CMK (cell line): ENCODE measurements at places on chromosomes 1 and 21.

DNA sequence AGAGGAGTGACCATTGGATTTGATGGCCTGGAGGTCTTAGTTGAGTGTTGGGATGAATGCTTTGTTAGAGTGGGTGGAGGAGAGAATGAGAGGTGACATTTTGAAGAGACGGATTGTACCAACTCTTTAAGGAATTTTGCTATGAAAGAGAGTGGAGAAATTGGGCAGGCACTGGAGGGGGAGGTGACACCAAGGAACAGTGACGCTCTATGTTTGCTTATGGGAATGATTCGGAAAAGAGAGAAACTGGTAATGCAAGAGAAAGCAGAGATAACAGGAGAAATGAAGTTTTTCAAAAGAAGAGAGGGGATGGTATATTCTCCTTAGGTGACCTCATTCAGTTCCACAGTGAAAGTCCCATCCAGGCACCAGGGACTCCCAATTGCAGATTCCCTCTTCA lies 24.5 kb upstream of the PADI2 start:
- DNase-seq, result no peak

DNA sequence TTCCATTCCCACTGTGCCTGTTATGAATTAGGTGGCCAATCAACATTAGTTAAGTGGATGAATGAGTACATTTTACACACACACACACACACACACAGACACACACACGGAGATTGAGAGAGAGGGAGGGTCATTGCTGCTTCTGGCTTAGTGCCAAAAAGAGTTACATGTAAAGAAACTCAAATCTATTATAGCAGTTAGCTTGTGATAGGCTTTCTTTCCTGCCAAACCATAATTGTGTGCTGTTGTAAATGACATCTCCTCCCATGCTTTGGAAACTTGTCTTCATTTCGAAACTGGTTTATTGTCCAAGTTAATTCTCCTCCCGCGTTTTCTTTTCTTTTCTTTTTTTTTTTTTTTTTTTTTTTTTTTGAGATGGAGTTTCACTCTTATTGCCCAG lies 1.4 kb upstream of the MT1HL1 start:
- DNase-seq, result no peak

- no peak for DNase-seq
Measured at GRCh38 chr1:248757784-248758195, 2.2 kb upstream of the LYPD8 start.

DNA sequence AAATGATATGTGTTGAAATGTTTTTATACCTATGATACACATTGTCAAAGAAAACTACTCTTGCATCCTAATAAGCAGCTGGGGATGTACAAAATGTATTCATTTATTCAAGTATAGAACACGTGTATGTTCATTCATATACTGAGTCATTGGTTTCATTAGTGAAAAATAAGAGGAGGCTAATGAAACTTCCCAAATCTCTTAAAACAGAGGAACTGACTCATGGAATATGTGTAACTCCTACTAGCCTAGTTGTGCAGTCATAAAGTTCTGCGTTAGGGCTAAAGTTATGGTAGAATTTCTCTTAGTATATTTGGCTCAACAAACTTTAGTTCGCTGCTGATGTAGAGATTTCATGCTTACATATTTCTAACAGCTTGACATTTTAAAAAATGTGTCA lies 441.6 kb downstream of the NCAM2 start:
- DNase-seq, result no peak

DNA sequence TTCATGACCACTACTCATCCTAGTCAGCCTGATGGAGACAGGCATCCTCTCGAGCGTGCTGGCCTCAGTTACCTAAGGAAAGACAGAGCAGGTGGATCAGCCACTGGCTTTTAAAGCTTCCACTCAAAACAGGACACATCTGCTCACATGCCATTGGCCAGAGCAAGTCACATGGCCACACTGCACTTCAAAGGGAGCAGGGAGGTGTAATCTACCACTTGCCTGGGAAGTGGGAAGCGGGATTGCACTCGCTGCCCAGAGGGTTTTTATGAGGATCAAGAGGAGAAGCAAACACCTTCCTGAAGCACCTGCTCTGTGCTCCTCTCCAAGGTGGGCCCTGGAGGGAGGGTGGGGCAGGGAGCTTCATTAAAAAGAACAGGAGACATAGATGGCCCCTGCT lies 108.0 kb downstream of the TAS1R2 start:
- no peak for DNase-seq

DNA sequence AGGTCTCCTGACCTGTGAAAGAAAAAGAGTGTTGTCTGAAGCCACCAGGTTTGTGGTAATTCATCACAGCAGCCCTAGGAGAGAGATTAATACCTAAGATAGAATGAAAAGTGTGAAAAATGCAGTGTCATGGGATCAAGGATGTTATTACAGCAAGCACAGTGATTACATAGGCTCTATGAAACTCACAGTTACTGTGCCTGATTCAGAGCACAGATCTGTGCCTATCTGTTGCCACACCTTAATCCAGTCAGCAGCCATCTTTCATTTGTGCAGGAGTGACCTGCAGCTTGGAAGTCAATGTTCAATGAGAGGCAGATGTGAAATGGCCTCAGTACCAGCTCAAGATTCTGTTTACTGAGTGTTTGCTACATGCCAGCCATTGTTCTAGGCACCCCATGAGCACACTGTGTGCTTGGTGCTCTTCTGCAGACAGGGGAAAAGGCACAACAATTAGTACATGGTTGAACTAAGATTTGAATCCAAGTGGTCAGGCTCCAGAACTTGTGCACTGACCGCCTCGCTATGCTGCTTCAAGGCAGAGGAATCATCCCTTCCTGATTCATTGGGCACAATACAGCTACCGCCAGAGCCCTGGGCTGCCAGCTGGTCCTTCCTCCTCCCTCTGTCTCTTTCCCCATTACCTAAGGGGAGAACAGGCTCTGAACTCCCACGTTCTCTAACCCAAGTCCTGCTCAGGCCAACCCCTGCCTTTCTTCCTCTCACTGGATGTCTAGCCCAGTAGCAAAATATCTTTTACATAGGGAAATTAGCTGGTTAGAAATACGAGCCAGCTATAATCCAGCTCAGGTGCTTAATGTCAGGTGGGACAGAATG lies 56.3 kb upstream of the NEK2 start:
- DNase-seq, result no peak

DNA sequence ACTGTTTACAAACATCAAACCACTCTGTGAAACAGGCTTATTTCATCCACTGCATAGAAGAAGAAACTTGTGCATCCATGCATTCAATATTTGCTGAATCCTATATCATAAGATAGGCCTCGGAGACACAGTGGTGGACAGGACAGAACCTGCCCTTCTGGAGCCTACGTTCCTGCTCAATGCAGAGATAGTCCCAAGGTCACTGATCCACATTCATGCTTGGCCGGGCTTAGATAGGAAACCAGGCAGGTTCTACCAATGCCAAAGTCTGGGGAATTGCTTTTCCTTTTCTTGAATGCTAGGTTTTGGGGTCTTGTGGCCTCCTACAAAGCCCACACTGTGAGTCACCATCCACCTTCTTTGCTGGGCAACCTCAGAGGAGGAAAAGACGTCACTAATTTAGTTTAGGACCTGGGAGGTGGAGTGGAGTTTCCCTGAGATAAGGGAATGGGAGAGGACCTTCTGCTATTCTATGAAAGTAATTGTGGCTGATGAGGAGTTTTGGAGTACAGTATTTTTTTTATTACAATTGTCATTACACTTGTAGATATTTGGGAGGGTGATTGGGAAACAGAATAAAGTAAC lies 99.7 kb upstream of the CD34 start:
- no peak for DNase-seq

DNA sequence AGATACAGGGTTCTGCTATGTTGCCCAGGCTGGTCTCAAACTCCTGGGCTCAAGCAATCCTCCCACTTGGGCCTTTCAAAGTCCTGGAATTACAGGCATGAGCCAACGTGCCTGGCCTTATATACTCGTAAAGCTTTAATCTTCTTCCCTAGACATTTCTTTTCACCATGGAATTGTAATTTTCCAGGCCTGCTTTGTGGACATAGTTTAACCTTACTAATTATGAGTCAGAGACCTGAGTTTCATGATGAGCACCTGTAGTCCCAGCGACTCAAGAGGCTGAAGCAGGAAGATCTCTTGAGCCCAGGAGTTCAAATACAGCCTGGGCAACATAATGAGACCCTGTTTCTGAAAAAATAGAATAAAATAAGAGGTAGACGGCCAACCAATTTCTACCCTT lies 12.3 kb downstream of the PATJ start:
- no peak for DNase-seq

GRCh38 chr1:9668080-9668479 lies 16.5 kb downstream of the PIK3CD start:
- DNase-seq, result no peak

- DNase-seq, result no peak
Measured at GRCh38 chr1:116130356-116130755, 19.2 kb downstream of the MAB21L3 start.

GRCh38 chr1:181778640-181779260 lies 282.8 kb downstream of the ZNF648 start:
- DNase-seq, result no peak

DNA sequence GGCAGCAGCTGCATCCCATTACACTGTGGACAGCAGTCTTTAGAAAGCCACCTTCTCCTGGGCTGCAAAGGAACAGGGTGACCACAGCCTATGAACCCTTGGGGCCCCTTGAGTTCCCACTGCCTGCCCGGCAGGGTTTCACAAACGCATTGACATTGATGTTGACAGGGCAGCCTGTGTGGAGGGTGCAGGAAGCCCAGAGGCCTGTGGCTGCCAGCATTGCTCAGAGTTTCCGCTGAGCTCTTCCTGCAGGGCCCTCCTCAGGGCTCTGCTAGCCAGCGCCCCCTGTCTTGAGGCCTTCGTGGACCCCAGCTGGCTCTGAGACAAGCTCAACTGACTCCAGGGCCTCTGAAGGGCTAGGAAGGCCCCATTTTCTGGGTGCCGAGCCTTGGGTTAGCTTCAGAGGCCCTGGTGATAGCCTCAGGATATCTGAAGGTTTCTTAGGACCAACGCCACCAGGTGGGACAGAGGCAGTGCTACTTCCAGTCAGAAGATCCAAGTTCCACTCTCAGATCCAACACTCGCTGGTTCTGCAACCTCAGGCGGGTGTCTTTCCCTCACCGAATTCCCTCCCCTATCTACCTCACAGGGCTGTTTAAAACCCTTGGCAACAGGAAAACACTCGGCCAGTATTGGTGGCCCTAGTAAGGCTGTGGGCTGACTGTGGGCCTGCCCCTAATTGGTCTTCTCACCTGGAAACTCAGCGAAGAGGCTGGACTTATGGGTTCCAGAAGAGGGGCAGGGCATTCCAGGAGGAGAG lies 27.2 kb upstream of the EPS8L3 start:
- peak; percentile 94 for DNase-seq

GRCh38 chr1:159469921-159470533 lies 30.5 kb downstream of the OR10J1 start:
- DNase-seq, result no peak

DNA sequence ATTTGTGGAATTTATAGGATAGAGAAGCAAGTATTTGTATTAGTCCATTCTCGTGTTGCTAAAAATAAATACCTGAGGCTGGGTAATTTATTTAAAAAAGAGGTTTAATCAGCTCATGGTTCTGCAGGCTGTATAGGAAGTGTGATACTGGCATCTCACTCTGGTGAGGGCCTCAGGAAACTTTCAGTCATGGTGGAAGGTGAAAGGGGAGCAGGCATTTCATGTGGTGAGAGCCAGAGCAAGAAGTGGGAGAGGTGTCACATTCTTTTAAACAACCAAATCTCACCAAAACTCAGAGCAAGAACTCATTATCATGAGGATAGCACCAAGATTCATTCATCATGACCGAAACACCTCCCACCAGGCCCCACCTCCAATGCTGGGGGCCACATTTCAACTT lies 18.1 kb downstream of the SDCCAG8 start:
- DNase-seq, result no peak

DNA sequence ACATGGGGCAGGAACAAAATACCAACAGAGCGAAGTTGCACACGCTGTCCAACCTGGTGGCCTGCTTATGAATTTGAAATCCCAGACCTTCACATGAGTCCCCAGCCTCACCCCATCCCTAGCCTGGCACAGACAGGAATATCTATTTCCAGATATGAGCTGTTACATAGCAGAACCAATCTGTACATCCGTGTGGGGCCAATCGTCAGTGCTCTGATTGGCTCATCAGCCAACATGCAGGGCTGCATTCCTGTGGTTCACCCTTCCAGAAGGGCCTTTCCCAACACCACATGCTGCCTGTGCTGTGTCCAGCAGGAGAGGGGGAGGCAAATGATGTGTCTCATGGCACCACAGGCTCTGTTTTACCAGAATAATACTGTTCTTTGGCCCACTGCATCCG lies 31.3 kb downstream of the CCN1 start:
- no peak for DNase-seq

DNA sequence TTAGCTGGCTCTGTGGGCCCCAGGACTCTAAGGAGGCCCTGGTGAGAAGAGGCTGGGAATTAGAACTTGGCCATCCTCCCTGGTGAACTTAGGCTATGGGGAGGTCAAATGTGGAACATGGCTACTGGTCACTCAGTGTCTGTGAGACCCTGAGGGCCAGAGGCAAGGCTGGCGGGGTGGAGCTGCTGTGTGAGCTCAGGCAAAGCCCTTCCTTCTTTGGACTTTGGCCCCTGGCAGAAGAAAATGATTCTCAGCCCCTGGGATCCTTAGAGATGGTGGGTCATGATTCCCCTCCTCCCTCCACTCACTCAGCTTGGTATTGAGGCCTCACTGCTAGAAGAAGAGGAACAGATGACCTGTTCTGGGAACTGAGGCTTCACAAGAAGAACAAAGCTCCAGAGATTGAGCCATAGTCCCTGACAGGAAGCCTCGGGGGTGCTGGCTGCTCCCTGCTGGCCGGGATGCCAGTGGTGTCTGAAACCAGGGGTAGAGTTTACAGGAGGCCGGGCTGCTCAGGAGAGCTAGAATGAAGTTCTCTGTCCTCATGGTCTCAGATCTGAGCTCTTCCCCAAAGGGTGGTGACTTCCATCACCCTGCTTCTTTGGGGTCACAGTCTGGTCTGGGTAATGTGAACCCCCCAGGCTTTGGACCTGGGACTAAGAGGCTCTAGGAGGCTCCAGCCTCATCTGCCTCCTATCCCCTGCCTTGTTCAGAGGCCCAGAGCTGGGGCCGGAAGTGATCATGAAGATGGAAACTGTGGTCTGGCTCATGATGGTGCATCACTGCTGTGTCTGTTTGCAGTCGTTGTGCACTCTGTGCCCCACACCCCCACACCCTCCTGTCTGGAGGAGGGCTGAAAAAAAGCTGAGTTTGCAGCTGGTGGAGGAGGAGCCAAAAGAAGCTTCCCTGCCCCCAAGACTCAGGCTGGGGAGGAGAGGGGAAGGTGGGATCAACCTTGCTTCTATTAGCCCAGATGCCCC lies 905 bp downstream of the BTBD19 start:
- DNase-seq, result peak; percentile 80

DNA sequence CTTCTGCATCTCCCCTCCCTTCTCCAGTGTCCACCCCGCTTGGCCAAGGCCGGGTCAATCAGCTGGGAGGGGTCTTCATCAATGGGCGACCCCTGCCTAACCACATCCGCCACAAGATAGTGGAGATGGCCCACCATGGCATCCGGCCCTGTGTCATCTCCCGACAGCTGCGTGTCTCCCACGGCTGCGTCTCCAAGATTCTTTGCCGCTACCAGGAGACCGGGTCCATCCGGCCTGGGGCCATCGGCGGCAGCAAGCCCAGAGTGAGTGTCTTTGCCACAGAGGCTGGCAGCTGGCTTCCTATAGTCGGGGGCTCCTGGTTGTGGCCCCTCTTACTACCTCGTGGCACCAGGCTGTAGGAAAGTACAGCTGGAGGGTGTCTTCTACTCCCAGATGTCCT lies 3.6 kb downstream of the PAX7 start:
- no peak for DNase-seq
